ENCODE measurements at places on chromosomes 13 and 19. TPM values are rescaled to one million over a fixed set of nuclear protein-coding genes. Genes with fewer than 3 reads are reported as not detected.

- no peak for DNase-seq
Observed at GRCh38 chr19:48495396-48495795, 16.2 kb downstream of the LMTK3 start.

GRCh38 chr13:50722440-50723125 lies 120.9 kb downstream of the DLEU7 start:
- no peak for DNase-seq

DNA sequence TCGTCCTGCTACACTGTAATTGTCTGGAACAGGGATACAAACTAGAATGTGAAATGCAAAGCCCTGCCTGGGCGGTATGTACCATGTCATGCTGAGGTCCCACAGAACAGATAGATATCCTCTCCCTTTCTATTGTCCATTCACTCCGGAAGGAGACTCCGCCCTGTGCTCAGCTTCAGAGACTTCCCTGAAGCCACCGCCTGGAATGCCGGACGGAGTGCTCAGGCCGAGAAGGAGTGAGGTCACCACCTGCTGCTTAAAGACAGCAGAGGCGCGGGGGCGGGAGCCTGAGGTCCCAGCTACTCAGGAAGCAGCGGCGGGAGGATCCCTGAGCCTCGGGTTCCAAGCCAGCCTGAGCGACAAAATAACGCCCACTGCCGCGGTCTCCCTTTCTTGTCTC lies 890 bp upstream of the ZNF611 start:
- no peak for DNase-seq

GRCh38 chr19:32966750-32967149 lies 5.0 kb downstream of the CEP89 start:
- DNase-seq, result no peak

DNA sequence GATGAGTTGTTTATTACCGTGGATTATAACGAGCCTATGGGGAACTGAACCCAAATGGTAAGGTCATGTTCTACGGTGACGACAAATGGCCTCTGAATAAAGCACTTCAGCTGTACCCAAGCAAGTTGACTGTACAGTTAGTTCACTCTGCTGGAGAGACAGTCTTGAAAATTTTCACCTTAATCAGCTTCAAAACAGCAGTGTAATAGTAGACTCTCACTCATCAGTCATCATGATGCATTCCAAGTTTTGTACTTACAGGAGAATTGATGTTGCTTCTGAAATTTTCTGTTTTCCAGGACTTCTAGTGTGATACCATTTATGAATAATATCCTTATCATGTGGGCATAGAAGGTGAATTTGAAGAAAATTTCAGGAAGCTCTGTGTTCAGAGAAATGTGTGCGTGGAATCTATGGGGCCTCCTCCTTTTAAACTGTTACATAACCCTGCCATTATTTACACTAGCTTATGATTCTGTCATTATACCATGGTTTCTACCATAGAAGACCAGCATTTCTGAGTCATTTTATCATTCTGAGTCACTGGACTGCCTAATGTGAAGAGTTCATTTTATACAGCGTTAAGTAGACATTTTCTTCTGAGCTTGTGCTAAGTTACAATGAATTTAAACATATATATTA lies 96.9 kb downstream of the WDFY2 start:
- DNase-seq, result no peak

GRCh38 chr13:32736648-32737047 lies 150.4 kb downstream of the PDS5B start:
- no peak for DNase-seq

DNA sequence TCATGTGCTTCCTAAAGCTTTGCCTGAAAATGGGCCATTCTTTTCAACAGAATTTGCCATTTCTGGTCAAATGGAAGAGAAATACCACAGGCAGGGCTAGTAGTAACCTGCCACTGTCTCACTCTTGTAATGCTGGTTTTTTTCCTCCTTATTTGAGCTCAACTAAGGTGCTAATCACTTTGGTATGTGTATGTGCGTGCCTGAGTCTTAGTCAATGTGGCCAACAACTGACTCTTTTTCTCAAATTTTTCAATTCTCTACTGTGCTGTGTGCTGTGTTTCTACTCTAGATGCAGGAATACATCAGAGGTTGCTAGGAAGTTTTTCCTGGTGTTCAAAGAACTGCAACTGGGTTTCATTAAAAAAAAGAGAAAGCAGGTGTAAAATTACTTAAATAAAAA lies 870.2 kb downstream of the EFNB2 start:
- no peak for DNase-seq

DNA sequence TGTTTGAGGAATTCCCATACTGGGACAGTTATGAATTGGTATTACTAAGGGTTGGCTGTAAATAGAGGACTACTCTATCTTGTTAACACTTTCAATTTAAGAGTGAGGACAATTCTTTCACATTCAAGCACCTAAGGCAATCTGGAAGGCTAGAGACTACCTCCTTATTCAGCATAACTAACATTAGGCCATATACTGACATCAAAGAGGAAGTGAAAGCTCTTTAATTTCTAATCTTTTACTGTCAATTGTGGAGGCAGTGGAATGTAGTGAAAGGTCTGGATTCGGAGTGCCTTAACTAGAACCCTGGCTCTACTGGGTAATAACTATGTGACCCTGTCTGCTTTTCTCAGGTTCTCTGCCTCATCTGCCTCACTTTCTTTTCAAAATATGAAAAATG lies 134.0 kb downstream of the UFM1 start:
- DNase-seq, result no peak

DNA sequence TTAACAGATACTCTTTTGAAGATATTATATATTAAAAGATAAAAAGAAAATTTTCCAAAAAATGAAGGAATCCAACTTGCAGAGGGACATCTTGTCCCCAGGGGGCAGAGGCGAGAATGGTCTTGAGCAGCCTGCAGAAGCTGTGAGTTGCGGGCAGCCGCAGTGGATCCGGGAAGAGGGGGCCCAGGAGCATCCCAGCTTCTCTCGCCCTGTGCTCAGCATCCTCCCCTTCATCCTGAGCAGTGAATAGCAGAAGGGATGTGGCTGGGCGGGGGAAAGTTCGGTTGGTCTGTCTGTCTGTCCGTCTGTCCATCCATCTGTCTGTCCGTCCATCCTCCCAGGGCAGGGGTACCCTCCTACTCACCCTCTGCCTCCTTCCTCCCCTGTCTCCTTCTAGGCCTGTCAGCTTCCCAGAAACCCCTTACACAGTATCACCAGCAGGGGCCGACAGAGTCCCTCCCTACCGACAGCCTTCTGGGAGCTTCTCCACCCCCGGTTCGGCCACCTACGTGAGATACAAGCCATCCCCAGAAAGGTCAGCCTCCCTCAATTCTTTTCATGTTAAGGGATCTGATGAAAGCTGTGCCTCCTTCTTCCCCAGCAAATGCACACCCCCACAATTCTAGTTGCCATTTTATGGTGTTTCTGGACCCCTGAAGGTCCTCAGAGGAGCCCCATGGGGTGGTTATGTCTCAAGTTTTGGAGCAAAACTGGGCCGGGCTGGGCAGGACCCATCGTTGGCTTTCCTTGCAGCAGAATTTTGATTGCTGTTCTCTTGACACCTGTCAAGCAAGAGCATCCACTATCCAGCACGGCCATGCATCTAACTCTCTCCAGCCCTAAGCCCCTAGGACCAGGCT lies 81.6 kb downstream of the DPF1 start:
- DNase-seq, result no peak

- no peak for DNase-seq
Observed at GRCh38 chr13:29858667-29859066, 8.2 kb upstream of the UBL3 start.

GRCh38 chr13:40114305-40114896 lies 458.9 kb downstream of the COG6 start:
- no peak for DNase-seq

GRCh38 chr13:51822106-51822815 lies 18.3 kb upstream of the DHRS12 start:
- no peak for DNase-seq

DNA sequence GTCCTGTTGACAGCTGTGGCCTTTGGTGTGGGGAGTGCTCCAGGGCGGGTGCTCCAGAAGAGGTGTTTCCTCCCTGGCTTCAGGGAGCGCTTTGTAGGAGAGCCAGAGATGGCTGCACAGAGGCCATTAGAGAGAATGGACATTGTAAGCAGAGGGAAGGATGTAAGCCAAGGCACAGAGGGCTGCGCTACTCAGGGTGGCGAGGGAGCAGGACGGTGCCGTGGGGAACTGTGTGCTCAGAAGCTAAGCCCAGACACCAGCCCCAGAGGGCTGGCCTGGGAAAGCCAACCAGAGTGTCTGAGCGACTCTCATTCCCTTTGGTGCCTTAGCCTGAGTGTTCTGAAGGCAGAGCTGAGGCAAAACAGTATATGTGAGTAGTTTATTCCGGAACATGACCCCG lies 92.2 kb downstream of the TSHZ3 start:
- DNase-seq, result no peak

DNA sequence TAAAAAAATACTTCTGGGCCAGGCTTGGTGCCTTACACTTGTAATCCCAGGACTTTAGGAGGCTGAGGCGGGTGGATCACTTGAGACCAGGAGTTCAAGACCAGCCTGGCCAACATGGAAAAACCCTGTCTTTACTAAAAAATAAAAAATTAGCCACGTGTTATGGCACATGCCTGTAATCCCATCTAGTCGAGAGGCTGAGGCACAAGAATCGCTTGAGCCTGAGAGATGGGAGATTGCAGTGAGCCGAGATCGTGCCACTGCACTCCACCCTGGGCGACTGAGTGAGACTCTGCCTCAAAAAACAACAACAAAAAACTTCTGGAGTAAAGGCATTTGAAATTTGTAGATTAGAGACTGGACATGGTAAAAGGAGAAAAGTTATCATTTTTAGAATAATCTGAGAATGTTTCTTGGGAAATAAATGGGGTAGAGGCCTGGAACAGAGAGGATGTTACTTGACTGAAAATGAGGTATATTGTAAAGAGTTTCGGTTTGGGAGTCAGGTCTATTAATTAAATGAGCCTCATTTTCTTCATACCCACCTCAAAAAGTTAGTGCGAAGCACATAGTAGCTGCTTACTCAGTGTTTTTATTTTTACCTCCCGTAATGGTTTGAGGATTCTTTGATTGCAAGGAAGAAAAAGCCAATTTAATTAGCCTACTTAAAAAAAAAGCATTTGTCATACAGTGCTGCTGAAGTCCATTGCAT lies 2.6 kb downstream of the AKAP11 start:
- no peak for DNase-seq

GRCh38 chr19:4338441-4339355 lies at the start of gene STAP2:
TSS of gene STAP2 (minus strand) at chr19:4338827. CDS start at chr19:4338753, 74 bp downstream.
- DNase-seq, result no peak

- no peak for DNase-seq
Observed at GRCh38 chr13:37889820-37890219, 20.2 kb upstream of the TRPC4 start.

GRCh38 chr19:34364830-34365462 lies at the start of gene GPI:
TSS of gene GPI (plus strand) at chr19:34365196. CDS start at chr19:34365267, 71 bp downstream.
- no peak for DNase-seq

DNA sequence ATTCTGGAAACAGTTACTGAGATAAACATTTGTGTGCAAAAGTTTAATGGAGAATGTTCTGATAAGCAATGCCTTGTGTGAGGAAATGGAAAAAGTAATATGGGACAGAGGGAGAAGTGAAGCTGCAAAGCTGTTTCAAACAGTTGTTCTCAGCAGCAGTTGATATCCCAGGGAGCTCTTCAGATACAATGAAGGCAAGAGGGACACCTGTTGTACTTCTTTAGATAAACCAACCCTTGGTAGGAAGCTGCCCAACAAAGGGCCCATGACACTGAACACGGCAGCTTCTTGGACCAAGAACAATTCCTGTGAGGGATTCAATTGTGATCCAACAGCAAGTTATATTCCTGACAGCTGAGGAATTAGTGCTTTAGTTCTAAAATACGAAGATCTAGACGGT lies 894.3 kb upstream of the PCDH20 start:
- no peak for DNase-seq

DNA sequence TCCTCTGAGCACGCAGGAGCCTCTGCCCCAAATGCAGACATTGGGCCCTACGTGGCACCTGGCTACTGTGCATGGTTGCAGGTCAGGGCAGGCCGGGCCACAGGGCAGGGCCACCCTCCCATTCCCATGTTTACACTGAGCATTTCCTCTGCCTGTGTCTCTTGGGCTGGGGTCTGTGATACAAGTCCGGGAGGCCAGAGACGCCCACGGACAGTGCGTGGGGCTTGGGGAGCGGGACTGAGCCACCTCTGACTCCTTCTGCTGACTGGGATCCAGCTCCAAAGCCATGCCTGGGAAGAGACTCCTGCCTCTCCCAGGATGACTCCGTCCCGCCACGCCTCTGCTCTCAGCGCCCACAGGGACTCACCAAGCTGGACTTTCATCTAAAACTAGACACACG lies 18.8 kb downstream of the GAS6 start:
- DNase-seq, result no peak

DNA sequence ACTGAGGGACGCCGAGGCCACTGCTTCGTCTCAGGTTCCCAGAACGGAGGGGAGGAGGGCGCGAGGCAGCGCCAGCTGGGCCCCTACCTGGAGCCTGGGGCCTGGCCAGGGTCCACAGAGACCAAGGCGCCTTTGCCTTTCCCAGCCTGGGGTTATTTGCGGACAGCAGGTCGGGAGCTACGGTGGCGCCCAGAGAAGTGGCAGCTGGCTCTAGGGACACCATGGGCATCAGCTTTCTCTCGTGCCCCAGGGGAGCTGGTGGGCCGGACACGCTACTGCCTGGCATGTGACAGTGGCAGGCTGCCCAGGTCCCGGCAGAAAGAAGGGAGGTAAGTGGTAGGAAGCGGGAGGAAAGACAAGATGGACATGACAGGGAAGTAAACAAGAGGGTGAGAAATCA lies 19.0 kb downstream of the AKT2 start:
- DNase-seq, result no peak

- DNase-seq, result no peak
Observed at GRCh38 chr13:67408798-67409197, 178.7 kb upstream of the PCDH9 start.

- DNase-seq, result no peak
Observed at GRCh38 chr13:31827707-31828106, 88.4 kb downstream of the RXFP2 start.

DNA sequence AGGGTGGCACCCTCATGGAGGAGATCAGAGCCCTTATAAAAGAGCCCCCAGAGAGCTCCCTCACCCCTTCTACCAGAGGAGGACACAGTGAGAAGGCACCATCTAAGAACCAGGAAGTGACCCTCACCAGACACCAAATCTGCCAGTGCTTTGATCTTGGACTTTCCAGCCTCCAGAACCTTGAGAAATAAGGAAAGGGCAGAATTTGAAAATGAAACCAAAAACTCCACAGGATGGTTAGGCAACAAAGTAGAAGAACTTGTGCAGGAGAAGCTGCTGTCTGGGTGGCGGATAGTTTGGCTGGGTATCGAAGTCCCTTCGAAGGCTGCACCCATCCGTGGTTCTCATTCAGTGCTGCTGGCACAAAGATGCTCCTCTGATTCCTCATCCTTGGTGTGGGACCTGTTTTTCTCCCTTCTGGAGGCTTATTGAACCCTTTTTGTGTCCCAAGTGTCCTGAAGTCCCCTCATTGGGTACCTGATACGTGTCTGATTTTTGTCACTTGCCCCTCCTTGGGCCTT lies 130.8 kb downstream of the KDM4B start:
- no peak for DNase-seq

- no peak for DNase-seq
Observed at GRCh38 chr19:33914599-33914998, 117.9 kb downstream of the KCTD15 start.

GRCh38 chr13:79128158-79128557 lies 277.9 kb downstream of the RBM26 start:
- no peak for DNase-seq

The GFY gene
- polyA plus RNA-seq, result 0.09 TPM

The GJB2 gene
- 0.51 TPM for polyA plus RNA-seq

The CPB2 gene
- 0.11 TPM for polyA plus RNA-seq

The TMEM205 gene
- polyA plus RNA-seq, result 44.9 TPM

The SIGLEC6 gene
- polyA plus RNA-seq, result 0.15 TPM

The CEACAM20 gene
- polyA plus RNA-seq, result not detected

The GAPDHS gene
- not detected for polyA plus RNA-seq

The ZNF708 gene
- 8.3 TPM for polyA plus RNA-seq

The MEF2B gene
- 2.2 TPM for polyA plus RNA-seq

The MIA gene
- 1.6 TPM for polyA plus RNA-seq
